Endothelial cell of umbilical vein (primary cell): ENCODE measurements at places on chromosomes 2 and 18. TPM values are rescaled to one million over a fixed set of nuclear protein-coding genes. Genes with fewer than 3 reads are reported as not detected.
A peak's percentile ranks its signal among the peaks of the same experiment; 100 is the strongest.

DNA sequence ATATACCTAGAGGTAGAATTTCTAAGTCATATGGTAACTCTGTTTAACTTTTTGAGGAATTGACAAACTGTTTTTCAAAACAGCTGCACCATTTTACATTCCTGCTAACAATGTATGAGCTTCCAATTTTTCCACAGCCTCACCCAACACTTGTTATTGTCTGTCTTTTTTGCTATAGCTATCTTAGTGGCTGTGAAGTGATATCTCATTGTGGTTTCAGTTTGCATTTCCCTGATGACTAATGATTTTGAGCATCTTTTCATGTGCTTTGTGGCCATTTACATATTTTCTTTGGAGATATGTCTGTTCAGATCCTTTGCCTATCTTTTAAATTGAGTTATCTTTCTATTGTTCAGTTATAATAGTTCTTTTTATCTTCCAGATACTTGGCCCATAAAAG, 273.8 kb downstream of the AGPS start:
- no peak for DNase-seq

DNA sequence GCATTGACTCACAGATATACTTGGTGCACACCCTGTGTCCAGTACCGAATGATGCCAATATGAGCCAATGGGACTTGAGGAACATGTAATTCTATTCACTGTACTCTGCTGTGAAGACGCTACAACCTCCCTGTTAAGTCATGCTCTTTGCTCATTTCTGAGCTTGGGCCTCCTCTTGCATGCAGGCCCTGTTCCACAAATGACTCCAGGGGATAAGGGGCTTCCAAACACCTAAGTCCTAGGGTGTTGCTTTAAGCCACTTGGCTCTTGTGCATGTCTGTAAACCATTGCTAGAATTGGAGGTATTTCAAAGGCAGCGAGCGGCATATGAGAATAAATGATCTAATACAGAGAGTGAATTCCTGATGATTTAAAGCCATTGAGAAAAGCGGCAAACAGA, 105.9 kb upstream of the THOC1 start:
- no peak for DNase-seq

DNA sequence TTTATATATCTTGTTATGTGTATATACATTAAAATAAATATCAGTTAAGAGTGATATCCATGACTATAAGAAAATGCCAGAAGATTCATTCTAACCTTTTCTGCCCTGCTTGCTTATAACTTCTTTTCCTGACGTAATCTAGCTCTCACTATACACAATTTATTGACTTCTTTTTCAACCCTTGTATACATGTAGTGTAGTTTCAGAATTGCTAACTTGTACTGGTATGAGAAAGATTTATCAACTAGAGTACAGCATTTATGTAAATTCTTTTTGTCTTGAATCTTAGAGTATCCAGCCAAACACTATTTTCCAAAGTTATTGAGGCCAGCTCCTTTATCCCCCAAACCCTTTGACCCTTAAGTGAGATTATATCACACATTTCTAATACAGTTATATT, 798.0 kb upstream of the RAB6C start:
- DNase-seq = no peak

DNA sequence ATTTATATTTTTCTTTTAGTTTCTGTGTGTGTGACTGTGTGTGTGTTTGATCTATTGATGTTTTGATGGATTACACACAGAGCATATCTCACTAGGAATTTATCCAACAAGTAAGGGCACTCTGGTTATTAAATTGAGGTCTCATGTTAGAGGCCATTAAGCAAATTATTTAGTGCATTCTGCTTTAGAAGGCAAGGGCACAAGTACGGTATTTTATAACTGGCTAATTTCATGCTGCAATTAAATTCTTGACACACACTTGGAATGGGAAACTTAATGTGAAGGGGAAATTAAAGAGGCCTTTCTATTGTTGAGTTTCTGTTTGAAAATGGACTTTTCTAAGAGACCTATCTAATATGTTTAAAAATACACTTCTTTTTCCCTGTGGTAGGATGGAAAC, 25.8 kb downstream of the NYAP2 start:
- DNase-seq = no peak

Gene ORC2
- 34.0 and 45.4 TPM in 2 replicates for total RNA-seq

DNA sequence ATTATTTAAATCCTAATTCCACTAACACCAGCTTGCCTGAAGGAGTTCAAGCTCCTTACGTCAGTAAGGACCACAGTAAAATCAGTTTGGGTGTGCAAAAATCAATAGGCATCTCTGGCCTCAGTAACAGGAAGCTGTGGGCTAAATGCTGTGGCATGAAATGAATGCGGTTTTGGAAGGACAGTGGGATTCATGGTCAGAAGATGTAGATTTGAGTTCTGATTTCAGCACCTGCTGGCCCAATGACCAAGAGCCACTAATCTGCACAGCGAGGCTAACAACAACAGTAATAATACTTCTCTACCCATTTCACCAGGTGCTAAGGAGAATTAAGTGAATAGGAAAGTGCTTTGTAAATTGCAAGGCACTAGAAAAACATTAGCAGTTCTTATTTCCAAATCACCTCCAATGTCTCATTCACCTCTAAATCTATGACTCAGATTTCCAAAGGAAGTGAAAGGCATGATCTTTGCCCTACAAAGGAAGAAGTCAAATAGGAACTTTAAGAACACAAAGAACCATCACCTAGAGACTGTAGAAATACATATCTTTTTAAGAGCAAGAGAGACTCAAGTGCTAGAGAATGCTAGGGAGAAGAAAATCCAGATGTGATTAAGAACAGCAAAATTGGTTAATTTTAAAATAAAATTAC, 172.6 kb downstream of the ANKRD44 start:
- DNase-seq = peak; percentile 75

DNA sequence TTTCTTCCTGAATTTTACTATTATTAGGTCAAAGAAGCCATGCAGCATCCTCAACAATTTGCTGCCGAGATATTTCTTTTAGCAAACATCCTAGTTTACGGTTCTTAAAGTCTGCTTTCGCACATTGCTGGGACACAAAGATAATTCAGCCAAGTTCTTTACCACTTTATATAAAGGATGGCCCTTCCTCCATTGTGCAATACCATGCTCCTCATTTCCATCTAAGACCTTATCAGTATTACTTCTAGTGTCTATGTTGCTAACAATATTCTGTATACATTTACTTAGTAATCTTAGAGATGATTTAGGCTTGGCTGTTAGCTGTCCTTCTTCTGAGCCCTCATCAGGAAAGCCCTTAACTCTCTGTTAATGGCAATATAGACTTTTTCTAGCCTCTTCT, 8.0 kb upstream of the REG1A start:
- DNase-seq = no peak

Gene DYTN
- 0.21 and 0.62 TPM in 2 replicates for total RNA-seq

- DNase-seq = peak; percentile 51
These were observed 52.9 kb upstream of the NABP1 start for GRCh38 chr2:191625016-191625415.

DNA sequence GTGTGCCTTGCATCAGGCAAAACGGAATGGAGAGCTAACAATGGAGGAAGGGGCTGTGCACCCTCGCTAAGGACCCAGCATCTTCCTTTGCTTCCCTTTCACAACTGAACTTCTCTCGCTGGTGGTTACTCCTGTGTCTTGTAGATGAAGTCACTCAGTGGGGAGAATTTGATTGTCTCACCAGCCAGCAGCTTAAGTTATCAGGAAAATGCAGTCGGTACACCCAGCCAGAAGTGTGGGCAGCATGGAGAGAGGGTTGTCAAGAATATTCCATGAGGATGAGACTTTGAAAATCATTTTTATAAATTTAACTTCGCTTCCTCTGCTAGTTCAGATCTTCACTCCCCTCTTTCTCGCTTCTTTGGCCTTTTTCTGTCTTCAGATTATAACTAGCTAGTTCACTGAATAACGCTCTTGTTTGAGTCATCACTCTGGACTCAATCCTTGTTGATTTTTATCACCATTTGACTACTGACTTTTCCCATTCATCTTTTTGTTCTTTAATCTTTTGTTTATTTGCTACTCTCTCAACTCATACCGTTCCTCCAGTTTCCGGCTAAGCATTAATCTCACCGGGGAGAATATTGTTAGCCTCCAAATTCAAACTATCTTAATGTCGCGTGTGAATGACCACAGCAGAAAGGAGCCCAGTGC, 221.7 kb downstream of the CD226 start:
- no peak for DNase-seq

- DNase-seq = no peak
These were observed 21.8 kb upstream of the SERPINE2 start for GRCh38 chr2:224060783-224061482.

- no peak for DNase-seq
These were observed 470.0 kb downstream of the PIK3C3 start for GRCh38 chr18:42425025-42425424.

GRCh38 chr18:11986061-11986460, 4.8 kb downstream of the IMPA2 start:
- no peak for DNase-seq

- no peak for DNase-seq
These were observed 2.9 kb downstream of the ANKMY1 start for GRCh38 chr2:240554767-240555493.

DNA sequence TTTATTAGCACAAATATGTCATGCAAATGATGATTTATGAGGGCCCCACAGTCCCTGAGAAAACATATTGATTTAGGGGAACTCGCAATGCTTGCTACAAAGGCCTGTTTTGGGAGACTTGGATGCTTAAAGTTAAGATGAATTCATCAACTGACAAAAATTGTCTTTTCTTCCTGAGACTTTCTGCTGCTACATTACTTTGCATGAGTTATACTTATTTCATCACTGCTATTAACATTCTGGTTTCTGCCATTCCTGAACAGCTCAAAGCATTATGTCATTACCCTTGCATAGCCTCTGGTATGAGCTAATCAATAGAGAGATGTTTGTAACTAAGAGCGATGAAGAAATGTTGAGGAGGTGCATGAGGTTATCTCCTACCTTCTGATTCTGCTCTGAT, 74.4 kb downstream of the SOX11 start:
- DNase-seq = no peak

Gene LOXHD1
- total RNA-seq = not detected in 2 replicates

- DNase-seq = no peak
These were observed 1.1 kb upstream of the IMP4 start for GRCh38 chr2:130341562-130342019.
